ENCODE measurements at places on chromosomes 2 and 18. TPM values are rescaled to one million over a fixed set of nuclear protein-coding genes. Genes with fewer than 3 reads are reported as not detected.

METAP1D gene
- total RNA-seq, result 9.3 TPM

DNA sequence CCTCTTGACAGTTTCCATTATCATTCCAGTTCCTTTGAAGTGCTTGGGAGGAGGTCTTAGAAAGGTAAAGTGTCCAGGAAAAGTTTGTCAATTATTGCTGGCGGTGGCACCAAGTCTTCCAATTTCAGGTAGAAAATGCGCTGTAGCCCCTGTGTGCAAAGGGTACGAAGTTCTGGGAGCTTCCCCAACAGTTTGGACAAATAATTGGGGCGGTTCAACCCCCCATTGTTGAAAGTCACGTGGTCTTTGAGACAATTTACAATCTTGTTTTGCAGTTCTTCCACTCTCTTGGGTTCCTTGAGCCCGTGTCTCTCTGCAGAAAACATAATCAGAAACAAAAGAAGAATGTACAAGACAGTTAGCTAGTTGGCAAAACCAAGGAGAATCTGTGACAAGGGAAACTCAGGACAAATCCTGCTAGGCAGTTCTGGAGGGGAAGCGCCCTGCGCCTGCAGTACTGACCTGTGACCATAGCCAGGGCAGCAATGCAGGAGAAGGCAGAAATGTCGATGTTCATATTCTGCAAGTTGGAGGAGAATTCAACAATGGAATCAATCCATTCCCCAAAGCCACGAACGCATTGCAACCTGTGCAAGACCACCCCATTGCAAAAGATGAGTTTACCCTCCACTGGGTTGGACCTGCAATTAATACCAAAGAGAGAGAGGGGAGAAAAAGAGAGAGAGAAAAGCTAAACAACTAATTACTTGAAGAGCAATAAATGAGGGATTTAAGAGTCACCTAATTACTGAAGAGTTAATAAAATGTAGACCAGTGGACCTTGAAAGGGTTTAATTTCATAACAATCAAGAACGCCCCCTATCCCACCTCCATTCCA lies 6.6 kb downstream of the NR4A2 start:
- H3K36me3 ChIP-seq, result peaks cover 8% of the 10 kb centered on the region
- no peak for DNase-seq
- H3K27ac ChIP-seq, result no peak overlapping the region
- H3K4me3 ChIP-seq, result no peak overlapping the region
- no peaks in the 10 kb centered on the region for H3K27me3 ChIP-seq
- H3K4me1 ChIP-seq, result peaks cover 6% of the 10 kb centered on the region

DNA sequence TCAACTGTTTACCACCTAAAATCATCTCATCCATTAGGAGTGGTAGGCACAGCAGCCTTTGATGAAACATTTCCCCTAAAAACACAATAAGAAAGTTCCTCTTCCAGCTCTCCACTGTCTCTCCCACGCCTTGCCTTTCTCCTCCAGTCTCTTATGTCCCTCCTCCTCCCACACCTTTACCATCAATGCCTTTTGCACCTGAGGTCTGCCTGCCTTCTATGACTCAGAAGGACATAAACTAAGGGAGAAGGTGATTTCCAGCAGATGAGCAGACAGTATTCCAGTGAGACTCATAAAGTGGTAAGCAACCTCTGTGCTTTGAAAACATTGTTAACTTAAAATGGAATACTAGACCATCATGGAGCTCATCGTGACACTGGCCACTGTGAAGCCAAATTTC lies 34.2 kb upstream of the NDUFV2 start:
- H3K4me1 ChIP-seq, result peaks cover 7% of the 10 kb centered on the region
- H3K27ac ChIP-seq, result no peak overlapping the region
- no peaks in the 10 kb centered on the region for H3K27me3 ChIP-seq
- no peaks in the 10 kb centered on the region for H3K36me3 ChIP-seq
- peak; percentile 41 for DNase-seq

DNA sequence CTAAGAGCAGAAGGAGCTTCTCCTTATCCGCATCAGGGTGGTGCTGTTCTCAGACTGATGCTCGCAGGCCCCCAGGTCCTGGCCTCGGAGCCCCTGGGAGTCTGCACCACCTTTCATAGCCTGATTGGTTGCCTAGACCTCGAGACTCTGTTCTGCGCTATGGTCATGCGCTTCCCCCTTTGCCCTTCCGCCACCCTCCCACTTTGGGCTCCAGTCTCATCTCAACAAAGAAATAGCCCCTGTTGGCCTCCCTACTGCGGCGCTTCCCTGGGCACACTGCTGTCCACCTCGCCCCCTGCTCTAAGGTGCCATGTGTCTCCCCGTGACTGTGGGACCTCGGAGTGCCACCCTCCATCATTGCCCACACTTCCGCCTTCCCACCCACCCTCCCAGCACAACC lies 102.9 kb upstream of the TWIST2 start:
- H3K4me3 ChIP-seq, result no peak overlapping the region
- no peak for DNase-seq
- no peak overlapping the region for H3K27ac ChIP-seq
- H3K4me1 ChIP-seq, result no peaks in the 10 kb centered on the region
- no peaks in the 10 kb centered on the region for H3K27me3 ChIP-seq

DNA sequence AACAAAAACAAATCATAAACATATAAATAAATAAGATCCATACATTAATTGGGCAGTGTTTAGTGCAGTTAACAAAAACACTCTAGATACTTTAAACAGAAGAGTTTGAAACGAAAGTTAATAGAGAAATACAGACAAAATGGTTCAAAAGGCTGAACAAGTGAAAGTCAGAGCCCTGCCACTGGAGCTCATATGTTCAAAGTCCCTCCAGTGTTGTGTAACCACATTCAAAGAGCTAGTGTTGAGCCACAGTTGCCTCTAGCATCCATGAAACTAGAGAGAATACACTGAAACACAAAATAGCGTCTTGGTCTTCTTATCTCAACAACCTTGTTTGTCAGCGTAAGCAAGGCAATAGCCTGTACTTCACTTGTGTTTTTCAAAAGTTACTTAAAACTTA lies 1309.8 kb upstream of the NRXN1 start:
- no peaks in the 10 kb centered on the region for H3K27me3 ChIP-seq
- no peak overlapping the region for H3K4me3 ChIP-seq
- H3K36me3 ChIP-seq, result no peaks in the 10 kb centered on the region
- H3K27ac ChIP-seq, result no peak overlapping the region
- peaks cover 6% of the 10 kb centered on the region for H3K4me1 ChIP-seq

GRCh38 chr2:152025678-152026287 lies 73.1 kb downstream of the CACNB4 start:
- H3K4me1 ChIP-seq, result peaks cover 24% of the 10 kb centered on the region
- H3K4me3 ChIP-seq, result peak overlapping the region; percentile 60
- H3K36me3 ChIP-seq, result no peaks in the 10 kb centered on the region
- no peak overlapping the region for H3K27ac ChIP-seq
- H3K27me3 ChIP-seq, result peaks cover under 1% of the 10 kb centered on the region

- H3K27ac ChIP-seq, result no peak overlapping the region
- H3K4me3 ChIP-seq, result no peak overlapping the region
- no peak for DNase-seq
- H3K4me1 ChIP-seq, result no peaks in the 10 kb centered on the region
Measured at GRCh38 chr18:77366720-77367641, 117.3 kb downstream of the GALR1 start.

GRCh38 chr2:96144481-96145035 lies 682 bp downstream of the DUSP2 start:
- peaks cover 17% of the 10 kb centered on the region for H3K4me1 ChIP-seq
- H3K4me3 ChIP-seq, result peak overlapping the region; percentile 78
- peaks cover 4% of the 10 kb centered on the region for H3K36me3 ChIP-seq

DNA sequence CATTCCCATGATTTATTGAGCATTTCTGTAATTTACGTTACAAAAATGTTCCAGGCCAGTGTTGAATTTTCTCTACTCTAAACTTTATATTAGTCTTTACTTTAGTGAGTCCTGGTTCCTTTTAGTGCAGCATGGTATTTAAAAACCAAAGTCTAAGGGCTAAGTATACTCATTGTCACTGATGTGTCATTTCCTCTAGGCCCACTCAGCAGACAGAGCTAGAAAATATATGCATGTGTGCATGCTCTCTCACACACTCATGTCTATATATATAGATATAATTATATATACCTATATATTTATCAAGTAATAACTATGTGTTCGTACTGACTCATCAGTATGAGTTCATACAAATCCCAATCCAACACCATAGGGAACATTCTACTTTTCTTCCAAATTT lies 132.5 kb upstream of the SLC8A1 start:
- H3K4me3 ChIP-seq, result no peak overlapping the region
- H3K4me1 ChIP-seq, result no peaks in the 10 kb centered on the region
- no peaks in the 10 kb centered on the region for H3K36me3 ChIP-seq
- DNase-seq, result no peak

DNA sequence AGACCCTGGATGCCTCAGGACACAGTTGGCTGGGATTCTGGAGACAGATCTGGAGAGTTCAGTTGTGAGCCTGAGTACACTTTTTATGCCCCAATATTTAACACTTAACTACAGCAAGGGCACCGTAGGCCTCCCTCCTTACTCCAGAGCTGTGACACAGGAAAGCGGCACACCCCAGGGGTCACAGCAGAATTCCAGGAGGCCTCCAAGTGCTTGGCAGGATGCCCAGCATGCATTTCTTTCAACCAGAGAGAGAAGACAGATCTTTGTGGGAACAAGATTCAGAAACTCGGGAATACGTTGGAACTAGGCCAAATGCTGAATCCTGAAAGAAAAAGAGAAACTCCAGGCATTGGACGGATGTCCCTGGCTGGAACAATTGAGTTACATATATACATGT lies 199.2 kb upstream of the NT5C1B start:
- H3K4me1 ChIP-seq, result peaks cover 7% of the 10 kb centered on the region
- DNase-seq, result peak; percentile 34
- H3K36me3 ChIP-seq, result no peaks in the 10 kb centered on the region
- no peak overlapping the region for H3K27ac ChIP-seq

RAB12 gene
- total RNA-seq, result 28.4 TPM

DNA sequence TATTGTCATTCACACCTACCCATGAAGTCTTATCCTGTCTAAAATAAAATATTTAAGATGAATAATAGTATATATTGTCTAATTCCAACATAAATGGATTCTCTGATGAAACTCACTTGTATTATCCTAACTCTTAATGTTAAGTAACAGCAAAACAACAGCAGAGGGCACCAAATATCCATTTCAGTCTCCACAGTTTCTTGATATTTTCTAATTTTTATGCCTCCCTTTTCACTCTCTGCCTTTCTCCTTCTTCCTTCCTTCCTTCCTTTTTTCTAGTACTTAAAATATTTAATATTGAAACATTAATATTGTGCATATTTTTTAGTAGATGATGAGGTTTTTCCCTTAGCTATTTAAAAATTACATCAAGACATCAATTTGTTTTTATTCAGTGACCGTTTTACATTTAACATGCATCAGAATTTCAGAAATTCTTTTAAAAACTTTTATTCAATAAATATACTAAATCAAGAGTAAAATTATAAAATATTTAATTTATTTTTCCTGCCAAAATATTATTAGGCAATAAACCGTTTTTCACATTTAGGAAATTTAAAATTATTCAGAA lies 97.6 kb downstream of the WDR7 start:
- H3K4me3 ChIP-seq, result no peak overlapping the region
- H3K36me3 ChIP-seq, result no peaks in the 10 kb centered on the region
- DNase-seq, result peak; percentile 43
- no peaks in the 10 kb centered on the region for H3K27me3 ChIP-seq

DNA sequence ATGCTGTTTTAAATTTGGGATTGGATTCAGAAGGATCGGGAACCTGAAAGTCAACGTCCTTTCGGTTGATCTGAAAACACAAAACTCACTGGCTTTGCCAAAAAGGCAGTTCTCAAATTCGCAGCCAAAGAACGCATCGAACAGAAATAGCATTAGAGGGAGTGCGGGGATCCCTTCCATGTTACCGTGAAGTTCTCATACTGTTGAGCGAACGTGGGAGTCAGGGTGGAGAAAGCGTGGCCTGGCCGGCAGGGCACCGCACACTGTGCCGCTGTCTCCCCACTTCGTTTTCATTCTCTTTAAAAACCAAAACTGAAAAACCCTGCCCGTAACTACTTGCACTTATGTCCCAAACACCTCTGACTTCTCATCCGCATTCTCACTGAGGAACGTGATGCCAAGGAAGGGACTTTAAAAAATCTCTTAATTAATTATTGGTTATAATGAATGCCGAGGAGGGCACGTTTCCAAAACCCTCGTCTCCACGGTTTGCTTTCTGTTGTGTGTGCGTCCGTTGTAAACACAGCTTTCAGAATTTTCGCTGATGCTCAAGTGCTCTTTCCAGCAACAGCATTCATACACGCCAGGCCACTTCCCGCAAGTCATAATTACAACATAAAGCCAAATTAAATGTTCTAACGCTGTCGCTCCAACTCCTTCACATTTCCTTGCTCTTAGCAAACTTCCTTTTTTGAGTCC lies 60.9 kb upstream of the TWIST2 start:
- no peaks in the 10 kb centered on the region for H3K36me3 ChIP-seq
- H3K4me3 ChIP-seq, result no peak overlapping the region
- H3K4me1 ChIP-seq, result peaks cover 17% of the 10 kb centered on the region
- H3K27ac ChIP-seq, result no peak overlapping the region

FABP1 gene
- not detected for total RNA-seq

APCDD1 gene
- total RNA-seq, result 0.37 TPM

- H3K27me3 ChIP-seq, result no peaks in the 10 kb centered on the region
- H3K27ac ChIP-seq, result no peak overlapping the region
- H3K4me3 ChIP-seq, result no peak overlapping the region
Measured at GRCh38 chr2:214277880-214278279, 133.0 kb upstream of the VWC2L start.

DNA sequence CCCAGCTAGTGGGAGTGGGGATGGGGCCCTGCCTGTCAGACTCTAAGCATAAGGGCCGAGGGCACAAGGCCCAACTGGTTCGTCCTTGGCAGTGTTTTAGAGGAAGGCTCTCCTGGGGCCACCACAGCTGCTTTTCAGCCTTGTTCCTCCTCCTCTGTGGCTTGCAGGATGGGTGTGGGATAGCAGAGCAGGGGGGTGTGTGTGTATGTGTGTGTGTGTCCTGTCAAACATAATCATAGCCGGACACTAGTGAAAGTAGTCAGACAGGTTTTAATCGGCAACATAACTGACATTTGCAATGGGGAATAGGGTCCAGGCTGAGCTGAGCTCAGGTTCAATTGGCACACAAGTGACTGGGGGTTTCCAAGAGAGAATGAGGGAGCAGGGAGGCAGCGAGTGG lies 114.2 kb downstream of the SEPTIN10 start:
- H3K27me3 ChIP-seq, result no peaks in the 10 kb centered on the region
- no peaks in the 10 kb centered on the region for H3K4me1 ChIP-seq
- H3K36me3 ChIP-seq, result peaks cover 11% of the 10 kb centered on the region
- no peak overlapping the region for H3K4me3 ChIP-seq

- peak overlapping the region; percentile 76 for H3K27ac ChIP-seq
- DNase-seq, result no peak
- peaks cover 42% of the 10 kb centered on the region for H3K4me1 ChIP-seq
- H3K4me3 ChIP-seq, result no peak overlapping the region
Measured at GRCh38 chr2:75607988-75608683, 38.4 kb upstream of the MRPL19 start.

- H3K27me3 ChIP-seq, result no peaks in the 10 kb centered on the region
- H3K4me3 ChIP-seq, result no peak overlapping the region
- H3K27ac ChIP-seq, result no peak overlapping the region
Measured at GRCh38 chr18:62479574-62479973, 43.3 kb upstream of the ZCCHC2 start.

GRCh38 chr2:238848976-238849853 lies 1.3 kb downstream of the TWIST2 start:
- peak overlapping the region; percentile 49 for H3K27ac ChIP-seq
- H3K4me3 ChIP-seq, result peak overlapping the region; percentile 89
- H3K36me3 ChIP-seq, result peaks cover 7% of the 10 kb centered on the region
- no peaks in the 10 kb centered on the region for H3K27me3 ChIP-seq
- peak; percentile 34 for DNase-seq

Measured in MCF 10A (cell line).